Effector CD4-positive, alpha-beta T cell (primary cell): ENCODE measurements at places on chromosomes 1 and 21.

- DNase-seq, result no peak
Measured at GRCh38 chr1:28936094-28936493, 21.7 kb downstream of the EPB41 start.

DNA sequence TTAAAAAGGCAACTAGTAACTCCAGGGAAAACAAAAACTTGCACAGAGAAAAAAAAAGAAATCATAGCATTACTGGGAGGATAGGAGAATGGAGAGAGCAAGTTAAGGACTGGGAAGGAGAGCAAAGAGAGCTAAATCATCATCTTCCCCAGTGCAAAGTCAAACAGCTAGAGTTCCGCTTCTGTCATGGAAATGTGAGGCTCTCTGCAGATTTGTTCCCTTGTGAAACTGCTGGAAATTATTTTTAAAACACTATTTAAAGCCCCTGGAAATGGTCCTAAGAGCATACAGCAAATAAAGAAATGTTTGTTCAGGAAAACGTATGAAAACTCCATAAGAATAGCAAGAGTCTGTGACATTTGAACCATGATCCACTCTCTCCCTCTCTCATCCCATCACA, 64.6 kb downstream of the CAMK2N1 start:
- DNase-seq, result no peak

DNA sequence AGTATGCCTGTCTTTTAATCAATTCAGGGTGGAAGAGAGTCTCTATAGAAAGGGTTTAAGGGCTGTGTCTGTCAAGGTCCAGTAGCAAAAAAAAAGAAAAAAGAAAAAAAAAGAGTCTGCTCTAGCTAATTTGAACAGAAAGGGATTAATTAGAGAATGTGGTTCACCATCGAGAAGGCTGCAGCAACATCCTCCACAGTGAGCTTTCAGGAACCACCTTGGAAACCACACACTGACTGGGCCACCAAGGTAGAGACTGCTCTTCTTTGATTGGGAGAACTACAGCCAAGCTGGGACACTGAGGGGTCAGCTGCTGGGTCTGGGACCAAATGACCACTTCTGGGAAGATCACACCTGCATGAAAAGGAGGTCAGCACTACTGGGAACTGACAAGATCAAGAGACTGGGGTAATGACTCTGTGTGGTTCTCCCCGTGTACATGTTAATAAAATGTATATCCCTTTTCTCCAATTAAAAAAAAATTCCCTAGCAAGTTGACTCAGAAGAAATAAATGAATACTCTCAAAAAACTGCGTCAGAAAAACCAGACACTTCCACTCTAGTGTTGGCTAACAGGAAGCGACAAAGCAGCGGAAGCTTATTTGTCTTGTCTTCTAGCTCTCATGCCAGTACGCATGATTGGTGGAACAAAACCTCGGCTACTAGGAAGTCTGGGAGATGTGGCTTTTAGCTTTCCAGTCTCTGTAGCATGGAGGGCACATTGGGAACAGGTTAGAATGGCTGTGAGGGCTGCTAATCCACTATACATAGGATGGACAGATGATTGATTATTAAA, 60.0 kb upstream of the IVNS1ABP start:
- no peak for DNase-seq

DNA sequence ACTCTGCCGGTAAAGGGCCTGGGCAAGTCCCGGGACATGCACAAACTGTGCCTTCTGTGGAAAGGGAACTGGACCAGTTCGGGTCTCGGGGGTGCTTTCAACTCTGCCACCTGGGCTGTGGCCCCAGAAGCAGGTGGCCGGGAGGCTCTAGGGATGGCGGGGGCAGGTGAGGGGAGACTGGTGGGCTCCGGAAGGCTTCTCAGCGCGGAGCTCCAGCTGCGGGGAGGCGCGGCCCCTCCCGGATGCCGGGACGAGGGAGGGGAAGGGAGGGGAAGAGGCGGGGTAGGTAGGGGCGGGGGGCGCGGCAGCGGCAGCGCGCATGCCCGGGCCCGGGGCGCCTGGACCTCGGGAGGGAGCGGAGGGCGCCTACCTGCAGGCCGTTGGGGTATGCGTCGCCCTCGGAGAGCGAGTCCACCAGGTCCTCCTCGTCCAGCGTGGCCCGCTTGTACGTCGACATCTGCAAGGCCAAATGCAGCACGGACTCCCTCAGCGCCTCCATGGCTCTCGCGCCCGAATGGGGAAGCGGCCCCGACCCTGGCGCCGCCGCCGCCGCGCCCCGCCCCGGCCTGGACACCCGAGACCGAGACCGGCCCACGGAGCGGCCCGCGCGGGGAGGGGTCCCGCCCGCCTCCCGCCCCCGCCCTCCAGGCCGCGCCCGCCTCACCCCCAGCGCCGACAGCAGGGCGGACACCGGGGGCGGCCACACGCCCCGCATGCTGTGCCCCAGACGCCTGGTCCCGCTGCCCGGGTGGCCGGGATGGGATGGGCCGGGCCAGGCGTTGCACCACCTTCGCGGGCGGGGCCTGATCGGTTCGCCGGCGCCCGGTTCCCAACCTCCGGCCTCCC, at the start of gene ECE1:
TSS of gene ECE1 (minus strand) at position 764 of the 846 bp plus-strand sequence. CDS start at position 715, 49 bp downstream.
- DNase-seq, result peak; percentile 45

DNA sequence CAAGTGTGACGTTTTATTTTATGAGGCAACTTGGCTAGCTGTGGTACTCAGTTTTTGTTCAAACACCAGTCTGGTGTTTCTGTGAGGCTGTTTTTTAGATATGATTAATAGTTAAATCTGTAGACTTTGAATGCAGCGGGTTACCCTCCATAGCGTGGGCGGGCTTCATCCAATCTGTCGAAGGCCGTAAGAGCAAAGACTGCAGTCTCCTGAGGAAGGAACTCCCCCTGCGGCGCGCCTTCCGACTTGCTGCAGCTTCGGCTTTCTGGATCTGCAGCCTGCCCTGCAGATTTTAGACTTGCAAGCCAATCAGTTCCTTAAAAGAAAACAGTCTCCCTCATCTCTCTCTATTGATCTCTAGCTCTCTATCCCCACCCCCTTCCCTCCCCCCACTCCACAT, 4.2 kb upstream of the ZNF496 start:
- DNase-seq, result no peak

GRCh38 chr1:178899402-178899801, 28.5 kb upstream of the ANGPTL1 start:
- DNase-seq, result no peak

DNA sequence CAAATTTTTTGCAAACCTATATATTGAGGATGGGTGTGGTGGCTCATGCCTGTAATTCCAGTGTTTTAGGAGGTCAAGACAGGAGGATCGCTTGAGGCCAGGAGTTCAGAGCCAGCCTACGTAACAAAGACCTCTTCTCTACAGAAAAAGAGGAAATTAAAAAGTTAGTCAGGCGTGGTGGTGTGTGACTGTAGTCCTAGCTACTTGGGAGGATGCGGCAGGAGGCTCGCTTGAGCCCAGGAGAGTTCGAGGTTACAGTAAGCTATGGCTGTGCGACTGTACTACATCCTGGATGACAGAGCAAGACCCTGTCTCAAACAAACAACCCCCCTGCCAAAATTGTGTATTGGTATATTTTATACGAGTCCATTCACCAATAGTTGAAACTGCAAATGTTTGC, 589.7 kb downstream of the DPYD start:
- DNase-seq, result no peak

DNA sequence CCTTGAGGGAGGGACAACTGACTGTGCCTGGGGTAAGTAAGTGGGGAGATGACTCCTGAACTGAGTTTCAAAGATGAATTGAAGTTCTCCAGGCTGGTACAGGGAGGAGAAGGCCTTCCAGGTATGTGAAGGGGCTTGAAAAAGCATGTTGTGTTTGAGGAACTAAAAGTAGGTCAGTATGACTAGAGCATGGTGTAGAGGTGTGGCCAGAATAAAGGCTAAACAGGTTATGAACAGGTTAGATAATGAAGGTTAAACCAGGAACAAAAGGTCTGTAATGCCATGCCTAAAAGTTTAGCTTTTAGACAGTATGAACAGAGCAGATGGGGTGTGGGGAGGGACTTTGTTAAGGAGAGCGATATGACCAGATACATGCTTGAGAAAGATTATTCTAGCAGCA, 7.3 kb upstream of the CLSPN start:
- no peak for DNase-seq

DNA sequence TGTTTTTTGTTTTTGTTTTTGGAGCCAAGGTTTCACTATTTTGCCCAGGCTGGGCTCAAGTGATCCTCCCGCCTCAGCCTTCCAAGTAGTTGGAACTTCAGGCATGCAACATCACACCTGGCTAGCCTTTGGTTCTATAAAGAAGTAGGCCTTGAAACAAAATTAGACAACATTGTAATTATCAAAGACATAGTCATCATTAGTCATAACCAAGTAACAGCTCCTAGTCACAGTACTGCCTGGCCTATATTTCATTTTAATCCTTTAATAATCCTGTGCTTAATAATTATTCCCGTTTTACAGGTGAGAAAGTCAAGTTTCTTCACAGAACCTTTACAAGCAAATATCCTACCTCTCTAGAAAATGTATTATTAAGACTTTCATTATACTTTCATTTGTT, 52.3 kb upstream of the TBX15 start:
- no peak for DNase-seq

GRCh38 chr1:80882553-80882952, 918.2 kb upstream of the ADGRL2 start:
- DNase-seq, result no peak

GRCh38 chr1:222392556-222392955, 155.3 kb downstream of the HHIPL2 start:
- no peak for DNase-seq

DNA sequence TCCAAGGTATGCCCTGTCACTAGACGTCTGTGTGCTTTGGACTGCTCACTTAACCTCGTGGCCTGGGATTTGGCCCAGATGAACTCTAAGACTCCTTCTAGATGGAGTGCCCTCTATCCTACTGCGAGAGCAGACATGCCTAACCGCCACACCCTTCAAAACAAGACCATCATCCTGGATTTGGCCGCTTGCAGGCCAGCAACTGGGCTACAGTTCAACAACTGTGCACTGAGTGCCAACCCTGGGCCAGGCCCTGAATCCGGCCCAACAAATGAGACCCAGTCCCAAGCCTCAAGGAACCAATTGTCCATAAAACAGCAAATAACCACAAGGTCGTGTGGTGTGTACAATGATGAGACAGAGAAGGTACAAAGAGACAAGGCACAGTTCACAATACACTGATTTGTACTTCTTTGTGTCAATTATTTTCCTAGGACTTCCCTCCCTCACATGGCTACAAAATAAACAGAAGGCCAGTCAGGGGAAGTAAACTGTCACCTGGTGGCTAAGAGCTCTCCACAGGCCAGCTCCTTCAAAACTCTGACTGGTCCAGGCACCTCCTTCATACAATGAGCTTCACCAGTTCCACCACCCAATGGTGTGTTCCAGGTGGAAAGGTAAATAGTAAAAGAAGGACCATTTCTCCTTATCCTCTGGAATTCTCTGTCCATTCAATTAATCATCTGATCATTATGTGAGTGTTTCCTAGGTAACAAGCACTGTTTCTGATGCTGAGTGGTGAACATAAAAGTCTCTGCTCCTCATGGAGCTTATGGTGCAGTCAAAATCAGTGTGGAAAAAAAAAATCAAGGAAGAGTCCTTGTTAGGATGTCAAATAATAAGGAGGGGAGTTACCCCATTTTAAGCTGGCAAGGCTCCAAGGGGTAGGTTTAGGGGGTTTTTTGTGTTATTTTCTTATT, 60.4 kb downstream of the CAPZB start:
- DNase-seq, result no peak

DNA sequence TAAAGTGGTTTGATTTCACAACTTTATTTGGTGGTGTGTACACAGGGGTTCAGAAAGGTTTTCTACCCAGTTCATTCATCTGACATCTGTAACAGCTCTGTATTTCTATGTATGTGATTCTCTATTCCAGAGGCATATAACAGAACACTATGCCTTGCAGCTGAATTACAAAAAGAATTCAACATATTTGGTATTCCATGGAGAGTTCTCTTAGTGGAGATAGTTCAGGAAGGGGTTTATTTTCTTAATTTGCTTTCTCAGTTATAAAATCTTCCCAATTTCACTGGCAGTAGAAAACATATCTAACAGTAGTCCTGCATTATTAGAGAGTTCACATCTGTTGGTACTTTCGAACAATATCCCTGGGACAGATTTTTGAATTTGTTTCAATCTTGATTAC, 207.9 kb upstream of the LYPLAL1 start:
- DNase-seq, result no peak

DNA sequence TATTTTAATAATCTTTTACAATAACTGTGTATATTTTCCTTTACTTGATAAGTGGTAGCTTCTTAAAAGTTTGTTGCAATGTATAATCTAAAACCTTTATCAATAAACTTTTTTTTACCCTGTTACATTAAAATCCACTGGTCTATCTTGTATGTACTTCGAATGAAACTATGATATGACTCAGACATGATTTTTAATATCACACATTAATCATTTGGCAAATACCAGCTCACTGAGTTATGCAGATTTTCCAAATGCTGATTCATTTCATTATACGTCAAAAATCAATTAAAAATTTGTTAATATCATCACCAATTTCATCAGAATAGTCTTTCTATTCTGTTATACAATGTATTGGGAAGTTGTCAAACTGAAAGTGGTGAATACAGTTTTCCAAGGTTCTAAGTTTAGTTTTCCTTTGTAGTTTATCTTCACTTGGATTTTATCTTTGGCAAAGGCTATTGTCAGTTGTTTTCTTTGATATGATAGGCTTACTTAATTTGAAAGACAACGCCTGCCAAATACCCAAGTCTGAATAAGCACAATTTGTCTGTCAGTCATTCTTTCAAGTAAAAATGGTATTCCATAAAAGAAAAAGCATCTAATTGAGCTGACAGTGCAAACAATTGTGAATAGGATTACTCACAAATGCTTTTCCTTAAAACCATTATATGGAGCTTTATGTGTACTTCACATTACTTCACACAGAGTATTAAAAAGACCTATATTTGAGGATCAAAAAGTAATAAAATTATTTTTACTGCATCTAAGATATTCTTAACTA, 127.0 kb downstream of the NME7 start:
- no peak for DNase-seq

- DNase-seq, result no peak
Measured at GRCh38 chr1:30368651-30369240, 354.6 kb downstream of the MATN1 start.

- no peak for DNase-seq
Measured at GRCh38 chr21:40200126-40200525, 332.9 kb downstream of the PCP4 start.

- no peak for DNase-seq
Measured at GRCh38 chr1:9027307-9027706, 1.1 kb upstream of the SLC2A7 start.

DNA sequence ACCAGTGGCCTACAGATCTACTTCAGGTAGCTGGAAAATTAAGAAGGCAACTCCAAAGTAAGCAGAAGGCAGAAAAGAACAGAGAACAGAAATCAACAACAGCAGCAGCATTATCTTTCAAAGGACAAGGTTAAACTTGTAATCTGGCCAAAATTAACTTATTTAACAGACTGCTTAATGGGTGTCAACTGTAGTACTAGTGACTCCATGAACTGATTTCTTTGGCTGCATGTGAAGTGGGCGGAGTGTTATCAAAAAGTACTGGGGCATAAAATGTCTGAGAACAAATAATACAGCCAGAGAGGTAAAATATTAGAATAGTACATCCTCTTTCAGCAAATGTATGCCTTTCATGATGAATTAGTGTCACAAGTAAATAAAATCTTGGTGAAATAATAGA, 24.6 kb upstream of the NADK start:
- no peak for DNase-seq

- DNase-seq, result no peak
Measured at GRCh38 chr1:89671775-89672488, 39.0 kb downstream of the LRRC8C start.
